ENCODE measurements at places on chromosomes 6 and 20.

DNA sequence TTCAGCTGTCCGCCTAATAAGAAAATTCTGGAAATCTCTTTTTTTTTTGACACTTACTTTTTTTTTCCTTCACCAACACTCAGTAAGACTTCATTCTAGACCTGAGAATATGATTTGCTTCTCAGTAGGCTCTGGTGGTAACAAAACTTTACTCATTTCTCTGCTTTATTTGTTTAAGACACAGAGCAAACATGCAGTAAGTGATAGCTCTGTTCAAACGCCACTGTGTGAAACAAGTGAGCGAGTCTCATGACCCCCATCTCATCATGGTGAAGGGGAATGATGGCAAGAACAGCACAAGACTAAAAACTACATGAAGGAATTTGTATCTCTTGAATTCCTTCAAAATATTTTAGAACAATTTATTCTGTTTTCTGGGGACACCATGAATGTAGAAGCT is 541.6 kb upstream of the POU3F2 start:
- DNase-seq, result no peak

- no peak for DNase-seq
These were observed 181.8 kb downstream of the MEI4 start for GRCh38 chr6:77834591-77834996.

DNA sequence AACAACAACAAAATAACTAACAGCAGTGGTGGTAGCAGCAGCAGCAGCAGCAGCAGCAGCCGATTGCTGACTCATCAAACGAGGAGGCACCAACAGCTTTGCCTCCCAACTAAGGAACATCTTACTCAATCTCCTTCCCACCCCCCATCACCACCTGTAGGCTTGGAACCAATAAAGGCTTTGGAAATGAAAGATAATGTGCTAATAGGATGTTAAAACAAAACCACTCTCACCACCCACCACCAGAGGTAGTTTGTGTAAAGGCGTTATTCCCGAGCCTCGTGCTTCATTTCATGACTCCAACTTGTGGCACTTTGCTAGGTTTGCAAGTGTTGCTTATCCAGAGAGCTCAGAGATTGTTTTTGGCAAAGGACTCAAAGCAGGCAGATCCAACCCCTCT is 346.5 kb downstream of the CD83 start:
- no peak for DNase-seq

GRCh38 chr20:46006022-46006705 is 2.5 kb upstream of the MMP9 start:
- DNase-seq, result no peak

- DNase-seq, result no peak
These were observed 148.2 kb downstream of the ERMARD start for GRCh38 chr6:169899481-169900145.

DNA sequence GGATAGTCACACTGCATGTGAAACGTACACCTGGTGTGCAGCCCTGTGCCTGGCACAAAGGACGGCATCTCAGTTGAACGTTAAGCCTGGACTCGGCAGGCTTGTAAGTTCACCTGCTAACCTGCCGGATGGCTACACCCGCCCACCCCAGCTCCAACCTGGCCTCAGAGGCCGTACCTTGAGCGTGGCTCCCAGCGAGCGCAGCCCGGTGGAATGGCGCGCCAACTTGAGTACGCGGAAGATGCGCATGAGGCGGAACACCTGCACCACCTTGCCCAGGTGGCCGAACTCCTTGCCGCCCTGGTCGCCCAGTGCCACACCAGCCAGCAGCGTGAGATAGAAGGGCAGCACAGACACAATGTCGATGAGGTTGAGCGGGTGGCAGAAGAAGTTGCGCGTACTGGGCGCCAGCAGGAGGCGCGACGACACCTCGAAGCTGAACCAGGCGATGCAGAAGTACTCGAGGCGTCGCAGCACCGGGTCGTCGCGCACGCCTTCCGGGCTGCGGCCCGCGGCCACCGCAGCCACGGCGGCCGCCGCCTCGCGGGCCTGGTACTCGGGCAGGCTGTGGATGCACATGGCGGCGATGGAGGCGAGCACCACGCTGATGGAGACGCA is 3.3 kb downstream of the KCNS1 start:
- DNase-seq, result no peak

DNA sequence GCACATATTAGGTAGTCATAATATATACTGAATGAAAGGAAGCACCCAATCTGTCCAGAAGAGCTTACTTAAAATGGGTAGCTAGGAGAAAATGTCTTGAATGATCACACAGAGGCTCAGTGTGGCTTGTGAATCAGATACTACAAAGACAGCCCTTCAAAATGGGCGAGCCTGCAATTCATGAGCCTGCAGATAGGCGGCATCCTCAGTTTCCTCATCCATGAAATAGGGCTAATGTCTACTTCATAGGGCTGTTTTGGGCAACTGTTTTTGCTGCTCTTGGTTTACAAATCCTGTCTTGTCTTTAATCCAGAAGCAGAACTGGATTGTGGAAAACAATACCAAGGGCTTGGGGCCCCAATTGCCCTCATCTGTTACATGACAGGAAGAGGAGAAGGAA is 129.3 kb upstream of the KCNK16 start:
- no peak for DNase-seq

- DNase-seq, result no peak
These were observed 24.2 kb upstream of the ZNF318 start for GRCh38 chr6:43393602-43394001.

GRCh38 chr20:23255106-23255505 is 95.5 kb upstream of the NXT1 start:
- DNase-seq, result no peak

DNA sequence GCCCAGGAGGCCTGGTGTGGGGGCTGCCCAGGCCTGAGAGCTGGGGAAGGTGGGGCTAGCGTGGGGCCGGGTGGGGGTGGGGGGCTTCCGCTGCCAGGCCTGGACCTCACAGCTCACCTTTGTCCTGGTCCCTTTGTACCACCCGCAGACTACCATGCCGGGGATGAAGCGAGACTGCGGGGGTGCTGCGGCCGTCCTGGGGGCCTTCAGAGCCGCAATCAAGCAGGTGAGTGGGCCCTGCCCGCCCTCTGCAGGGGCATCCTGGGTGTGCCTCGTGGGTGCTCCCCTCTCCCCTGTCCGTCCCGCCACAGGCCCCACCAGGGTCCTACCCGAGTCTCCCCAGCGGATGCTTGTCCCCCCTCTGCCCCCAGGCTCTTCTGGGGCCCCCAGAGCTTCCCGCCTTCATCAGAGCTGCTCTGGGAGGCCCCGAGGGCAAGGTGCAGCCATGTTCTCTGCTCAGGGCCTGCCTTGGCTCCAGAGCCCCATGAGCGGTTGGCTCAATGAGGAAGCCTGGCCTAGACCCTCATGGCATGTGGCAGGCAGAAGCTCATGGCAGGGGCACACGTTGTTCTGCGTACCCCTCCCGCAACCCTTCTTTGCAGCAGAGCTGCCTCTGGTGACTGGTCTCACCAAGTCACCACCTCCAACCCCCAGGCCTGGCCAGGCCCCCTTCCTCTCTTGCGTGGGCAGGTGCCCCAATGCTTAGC is 14.5 kb downstream of the NPEPL1 start:
- no peak for DNase-seq

DNA sequence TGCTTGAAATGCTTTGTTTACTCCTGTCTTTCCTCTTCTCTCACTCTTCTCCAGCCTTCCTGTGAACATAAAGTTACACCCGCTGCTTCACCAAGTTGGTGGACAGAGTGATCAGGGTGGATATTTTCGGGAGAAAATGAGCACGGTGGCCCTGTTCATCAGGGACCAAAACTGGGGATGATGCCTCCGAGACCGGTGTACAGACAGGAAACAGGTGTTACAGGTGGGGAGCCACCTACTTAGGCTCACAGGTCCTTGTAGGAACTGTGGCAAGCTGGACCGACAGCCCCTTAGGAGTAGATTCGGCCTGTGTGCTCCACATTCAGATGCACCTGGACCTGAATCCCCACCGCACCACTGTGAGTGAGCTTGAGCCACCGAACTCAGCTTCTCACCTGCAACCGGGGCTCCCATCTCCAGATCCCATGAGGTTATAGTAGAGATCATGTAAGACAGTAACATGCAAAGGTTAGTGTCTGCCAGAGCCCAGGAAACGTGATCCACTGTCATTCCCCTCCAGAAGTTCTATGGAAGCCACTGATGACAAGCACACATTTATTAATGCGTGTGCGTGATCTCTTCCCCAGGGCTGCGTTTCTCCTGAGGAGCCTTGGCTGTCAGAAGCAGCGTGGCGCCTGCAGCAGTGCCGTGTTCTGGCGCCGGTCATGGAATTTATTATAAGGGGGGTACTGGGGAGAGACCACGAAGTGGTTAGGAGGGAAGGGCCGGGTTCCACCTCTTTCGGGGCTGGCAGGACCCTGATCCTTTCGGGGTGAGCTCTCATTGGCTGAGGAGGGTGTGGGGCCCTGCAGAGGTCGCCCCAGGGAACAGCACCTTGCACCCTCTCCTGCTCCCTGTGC is 94.2 kb downstream of the ERMARD start:
- no peak for DNase-seq

DNA sequence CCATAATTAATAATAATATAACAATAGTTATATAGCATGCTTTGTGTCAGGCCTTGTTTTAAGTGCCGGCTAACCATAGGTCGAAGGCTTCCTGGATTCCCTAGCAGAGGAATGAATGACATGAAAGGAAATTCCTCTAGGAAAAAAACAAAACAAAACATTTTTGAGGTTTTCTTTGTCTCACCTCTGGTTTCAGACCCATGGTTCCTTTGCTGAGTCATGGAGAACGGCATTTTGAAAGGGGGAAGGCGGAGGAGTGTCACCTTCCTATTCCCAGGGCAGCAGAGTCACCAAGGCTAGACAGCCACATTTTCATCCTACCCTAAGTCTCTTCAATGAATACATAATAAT is 25.3 kb upstream of the CCND3 start:
- no peak for DNase-seq

- no peak for DNase-seq
These were observed 8.7 kb downstream of the MTRF1L start for GRCh38 chr6:152993847-152994246.

- DNase-seq, result no peak
These were observed 20.0 kb downstream of the BRPF3 start for GRCh38 chr6:36216559-36216958.

GRCh38 chr6:85579581-85579980 is 14.1 kb downstream of the SNX14 start:
- no peak for DNase-seq

GRCh38 chr6:71045296-71045695 is 88.4 kb upstream of the B3GAT2 start:
- DNase-seq, result no peak

GRCh38 chr6:11380969-11381744 is 148.7 kb upstream of the NEDD9 start:
- no peak for DNase-seq

GRCh38 chr6:117674503-117674902 is 766 bp upstream of the NUS1 start:
- no peak for DNase-seq

DNA sequence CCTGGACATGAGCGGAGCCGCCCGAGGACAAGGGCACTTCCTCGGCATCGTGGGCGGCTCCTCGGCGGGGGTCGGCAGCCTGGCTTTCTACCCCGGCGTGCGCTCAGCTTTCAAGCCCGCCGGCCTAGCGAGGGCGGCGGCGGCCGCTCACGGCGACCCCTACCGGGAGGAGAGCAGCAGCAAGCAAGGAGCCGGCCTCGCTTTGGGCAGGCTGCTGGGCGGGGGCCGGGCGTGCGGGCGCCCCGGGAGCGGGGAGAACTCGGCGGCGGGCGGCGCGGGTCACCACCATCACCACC is 6.7 kb downstream of the PRDM13 start:
- DNase-seq, result no peak

DNA sequence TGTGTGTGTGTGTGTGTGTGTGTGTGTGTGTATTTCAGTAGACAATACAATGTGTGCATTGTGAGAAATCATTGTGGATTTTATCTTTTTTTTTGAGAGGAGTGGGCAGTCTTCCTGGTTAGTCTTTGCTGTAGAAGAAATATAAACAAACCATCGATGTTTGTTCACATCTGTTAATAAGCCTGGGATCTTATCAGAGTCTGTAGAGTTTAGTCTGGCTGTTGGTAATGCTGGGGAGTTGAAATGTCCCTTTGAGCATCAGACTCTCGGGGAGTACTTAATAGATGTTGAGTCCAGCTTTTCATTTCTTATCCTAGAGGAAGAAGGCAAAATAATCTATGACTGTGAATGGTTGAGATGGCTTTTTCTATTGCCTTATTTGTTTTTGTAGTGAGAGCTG is 96.6 kb upstream of the SUPT3H start:
- DNase-seq, result no peak

DNA sequence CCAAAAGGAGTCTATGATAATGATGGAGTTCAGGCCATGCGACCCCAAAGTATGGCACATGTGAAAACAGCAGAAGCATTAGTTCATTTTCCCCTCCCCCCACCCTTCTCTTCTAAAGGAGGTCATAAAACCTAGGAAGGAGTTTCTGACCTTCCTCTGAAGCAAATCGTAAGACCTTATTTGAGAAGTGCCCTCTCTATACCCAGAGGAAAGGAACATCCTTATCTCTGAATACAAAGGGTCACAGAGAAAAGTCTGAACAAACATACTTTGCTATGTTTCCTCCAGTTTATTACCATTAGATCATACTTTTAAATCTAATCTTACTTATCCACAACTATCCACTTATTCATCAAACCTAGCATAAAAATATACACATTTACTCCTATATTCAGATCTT is 48.6 kb downstream of the SLX4IP start:
- DNase-seq, result no peak

DNA sequence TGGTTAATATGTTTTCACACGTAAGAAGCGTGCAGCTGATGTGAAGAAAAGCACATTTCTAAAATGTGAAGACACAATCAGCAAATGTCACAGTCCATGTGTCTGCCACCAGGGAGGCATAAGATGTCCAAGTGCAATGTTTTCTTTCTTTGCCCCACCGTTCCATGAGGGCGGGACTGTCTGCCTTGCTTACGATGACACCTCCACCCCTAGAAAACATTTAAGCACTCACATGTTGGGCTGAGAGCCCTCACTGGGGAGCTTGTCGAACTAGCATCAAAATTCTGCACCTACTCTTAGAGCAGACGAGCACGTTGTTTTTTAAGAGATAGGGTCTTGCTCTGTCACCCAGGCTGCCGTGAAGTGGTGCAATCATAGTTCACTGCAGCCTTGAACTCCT is 57.6 kb downstream of the PSMG4 start:
- no peak for DNase-seq

DNA sequence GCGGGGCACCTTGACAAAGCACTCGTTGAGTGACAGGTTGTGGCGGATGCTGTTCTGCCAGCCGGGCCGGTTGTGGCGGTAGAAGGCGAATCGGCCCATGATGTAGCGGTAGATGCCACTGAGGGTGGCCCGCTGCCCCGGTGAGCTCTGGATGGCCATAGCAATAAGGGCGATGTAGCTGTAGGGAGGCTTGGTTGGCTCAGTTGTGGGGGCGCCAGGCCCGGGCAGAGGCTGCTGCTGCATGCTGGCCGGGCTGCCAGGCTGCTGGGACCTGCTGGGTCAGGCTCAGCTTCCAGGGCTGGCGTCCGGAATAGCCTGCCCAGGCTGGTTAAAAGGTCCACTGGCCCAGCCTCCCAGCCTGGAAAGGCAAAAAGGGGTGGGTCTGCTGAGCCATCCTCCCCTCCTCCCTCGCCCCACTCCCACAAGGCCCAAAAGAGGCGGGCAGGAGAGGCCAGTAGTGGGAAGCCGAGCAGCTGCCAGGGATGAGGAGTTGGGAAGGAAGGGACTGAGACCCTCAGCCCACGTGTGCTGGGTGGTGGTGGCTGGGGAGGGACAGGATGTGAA is at the start of gene FOXS1:
Gene FOXS1 (minus strand): TSS at position 305 of the 564 bp plus-strand sequence. CDS start 62 bp downstream, at position 243.
- DNase-seq, result no peak

Measured in NCI-H2081 treated with DMSO at 0.1 percent for 48 hours (cell line).